Fibroblast of villous mesenchyme (primary cell): ENCODE measurements at places on chromosomes 13 and 19. TPM values are rescaled to one million over a fixed set of nuclear protein-coding genes. Genes with fewer than 3 reads are reported as not detected.

DNA sequence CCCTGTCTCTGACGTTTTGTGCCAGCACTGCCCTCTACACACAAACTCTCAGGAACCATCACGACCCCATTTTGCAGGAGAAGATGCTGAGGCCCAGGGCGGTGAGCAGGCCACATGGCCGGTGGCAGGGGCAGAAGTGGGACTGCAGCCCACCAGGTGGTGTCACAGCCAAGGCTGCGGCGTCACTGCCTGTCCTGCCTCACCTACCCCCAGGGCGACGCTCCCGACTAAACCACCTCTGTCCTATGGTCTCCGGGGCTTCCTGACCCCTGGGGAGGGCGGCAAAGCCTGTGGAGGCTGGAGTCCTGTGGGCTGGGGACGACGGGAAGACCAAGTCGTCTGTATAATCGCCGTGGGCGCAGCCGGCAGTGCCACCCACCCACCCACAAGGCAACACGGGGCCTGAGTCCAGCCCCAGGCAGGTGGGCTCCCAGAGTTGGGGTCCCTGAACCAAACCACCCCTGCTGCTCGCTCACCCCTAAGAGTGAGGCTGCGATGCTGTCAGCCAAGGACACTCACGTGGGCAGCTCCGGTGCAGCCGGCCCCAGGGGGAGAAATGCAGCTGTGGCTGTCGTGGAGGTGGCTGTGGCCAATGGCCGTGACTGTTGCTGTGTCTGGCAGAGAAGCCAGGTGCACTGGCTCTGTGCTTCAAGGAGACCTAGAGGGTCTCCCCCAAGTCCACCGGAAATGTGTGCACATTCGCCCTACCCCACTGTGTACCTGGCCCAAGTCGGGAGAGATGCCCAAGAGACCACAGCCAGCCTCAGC lies 29.7 kb downstream of the RASA3 start:
- no peak for DNase-seq

The ONECUT3 gene
- not detected in 2 replicates for total RNA-seq

- DNase-seq = no peak
Measured at GRCh38 chr19:15456441-15456840, 6.7 kb upstream of the WIZ start.

DNA sequence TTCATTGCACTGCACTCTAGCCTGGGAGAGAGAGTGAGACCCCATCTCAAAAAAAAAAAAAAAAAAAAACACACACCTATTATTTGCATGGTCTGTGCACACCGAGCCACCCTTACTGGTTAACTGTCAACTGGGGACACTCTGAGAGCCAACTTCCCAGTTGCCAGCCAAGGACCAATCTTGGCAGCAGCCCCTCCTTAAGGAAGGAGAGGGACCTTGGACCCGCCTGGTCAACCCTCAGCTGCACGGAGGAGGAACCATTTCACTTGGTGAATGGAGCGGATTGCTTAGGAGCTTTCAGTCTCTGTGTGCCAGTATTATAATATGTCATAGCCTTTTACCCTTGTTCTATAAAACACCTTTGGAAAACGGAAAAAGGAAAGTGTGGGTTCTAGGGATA lies 24.9 kb downstream of the MICOS13 start:
- no peak for DNase-seq

- DNase-seq = no peak
Measured at GRCh38 chr13:74573654-74574053, 439.4 kb upstream of the KLF12 start.

The PCDH9 gene
- 5.8 and 9.9 TPM in 2 replicates for total RNA-seq
